ENCODE measurements at places on chromosomes 6 and 20.

- no peak for DNase-seq
These were observed 402.9 kb upstream of the CITED2 start for GRCh38 chr6:139777202-139777970.

DNA sequence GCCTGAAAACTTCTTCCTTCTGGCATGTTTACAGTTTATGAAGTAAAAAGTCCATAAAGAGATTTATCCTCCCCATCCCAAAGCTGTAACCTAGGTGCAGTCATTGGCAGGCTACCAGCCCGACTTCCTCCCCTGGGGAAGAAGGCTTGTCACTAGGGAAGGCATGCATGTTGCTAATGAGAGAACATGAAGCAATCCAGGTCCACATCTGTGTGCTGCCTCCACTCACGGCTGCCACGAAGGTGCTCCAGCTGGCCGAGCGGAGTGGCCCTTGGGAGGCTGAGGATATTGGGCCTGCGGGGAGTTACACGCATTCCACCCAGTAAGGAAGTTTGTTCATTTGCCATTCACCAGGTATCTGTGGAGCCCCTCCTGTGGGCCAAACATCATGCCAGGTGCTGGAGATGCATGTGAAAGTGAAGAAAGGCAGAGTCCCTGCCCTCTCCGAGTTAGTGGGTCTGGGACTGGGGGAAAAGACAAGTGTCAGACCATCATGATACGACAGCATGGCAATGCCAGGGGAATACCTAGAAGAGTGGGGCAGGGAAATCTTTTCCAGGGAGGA, 257.0 kb downstream of the NRN1 start:
- no peak for DNase-seq

GRCh38 chr6:166490671-166491500, 95.6 kb downstream of the RAMACL start:
- no peak for DNase-seq

DNA sequence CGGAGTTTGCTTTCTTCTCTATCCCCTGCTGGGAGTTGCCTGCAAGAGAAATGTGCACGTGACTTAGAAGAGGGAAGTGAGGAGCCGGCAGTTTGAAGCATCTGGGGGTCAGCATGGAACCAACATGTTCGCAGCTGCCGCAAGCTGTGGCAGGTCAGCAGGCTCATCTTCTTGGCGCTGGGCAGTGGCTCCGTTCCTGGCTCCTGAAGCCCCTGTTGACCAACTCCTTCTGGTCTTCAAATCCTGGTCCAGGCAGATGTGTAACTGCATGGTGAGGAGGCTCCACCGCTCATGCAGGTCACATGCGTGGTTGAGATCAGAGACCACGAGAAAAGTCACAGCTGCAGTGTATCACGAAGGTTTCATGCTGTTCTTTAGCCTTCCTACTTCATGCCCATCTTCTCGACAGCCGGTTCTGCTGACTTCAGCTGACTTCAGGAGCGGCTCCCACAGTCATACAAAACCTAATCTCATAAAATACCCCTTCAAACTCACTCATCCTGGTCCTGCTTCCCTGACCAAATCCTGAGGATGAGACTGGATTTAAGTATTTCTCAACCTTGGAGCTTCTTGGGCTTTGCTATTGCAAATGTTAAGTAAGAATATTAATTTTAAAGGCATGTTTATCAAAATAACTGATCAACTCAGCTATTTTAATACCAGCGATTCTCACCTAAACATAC, 44.9 kb upstream of the BCAS1 start:
- DNase-seq, result no peak

DNA sequence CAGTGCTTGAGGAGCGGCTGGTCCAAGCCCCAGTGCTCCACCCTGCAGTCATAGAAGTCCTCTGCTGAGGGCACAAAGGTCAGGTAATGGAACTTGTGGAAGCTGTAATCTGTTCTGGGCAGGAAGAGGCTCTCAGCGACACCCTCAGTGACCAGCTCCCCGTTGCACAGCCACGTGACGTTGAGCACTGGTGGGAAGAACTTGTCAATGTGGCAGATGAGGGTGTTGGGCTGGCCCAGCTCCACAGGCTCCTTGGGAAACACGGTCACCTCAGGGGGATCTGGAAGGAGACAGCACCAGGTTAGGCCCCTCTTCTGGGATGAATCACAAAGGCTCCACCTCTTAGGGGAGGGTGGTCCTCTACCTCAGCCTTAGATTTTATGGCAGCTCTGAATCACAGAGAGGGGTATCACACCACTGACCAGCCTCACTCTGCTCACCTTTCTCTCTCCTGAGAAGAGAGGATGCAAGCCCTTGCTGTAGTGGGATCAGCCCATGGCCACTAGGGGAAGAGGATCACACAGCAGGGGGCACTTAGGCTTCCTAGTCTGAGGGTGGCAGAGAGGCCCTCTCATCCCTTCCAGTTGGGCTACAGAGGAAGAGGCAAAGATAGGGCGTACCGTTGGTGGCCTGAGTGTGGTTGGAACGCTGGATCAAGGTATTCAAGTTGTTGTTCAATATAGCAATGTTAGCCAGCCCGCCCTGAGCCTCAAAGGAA, 4.3 kb downstream of the HLA-DPA1 start:
- DNase-seq, result no peak

DNA sequence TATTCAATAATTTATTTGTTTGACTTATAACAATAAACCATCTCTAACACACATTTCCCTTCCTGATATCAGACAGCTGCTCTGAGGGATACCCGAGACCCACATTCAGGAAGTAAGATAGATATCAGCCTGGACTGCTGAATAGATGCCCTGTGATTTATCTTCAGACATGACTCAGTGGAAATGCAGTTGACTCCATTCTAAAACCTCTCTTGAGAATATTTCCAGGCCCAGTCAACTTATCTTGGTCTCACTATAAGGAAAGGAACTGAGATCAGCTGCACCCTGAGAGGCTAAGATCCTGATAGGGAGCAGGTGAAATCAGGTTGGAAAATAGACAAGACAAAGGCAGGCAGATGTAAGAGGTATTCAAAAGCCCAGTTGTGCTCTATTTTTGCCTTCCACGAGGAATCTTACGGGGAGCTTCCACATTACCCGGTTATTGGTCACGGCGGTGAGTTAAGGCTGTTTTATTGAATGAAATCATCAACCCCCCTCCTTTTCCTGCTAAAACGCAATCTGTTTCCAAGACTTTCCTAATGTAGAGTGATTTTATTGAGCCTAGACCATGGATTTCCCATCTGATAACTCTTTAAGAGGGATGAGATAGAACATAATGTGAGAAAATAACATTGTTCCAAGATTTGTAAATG, 25.5 kb downstream of the C6orf15 start:
- no peak for DNase-seq

GRCh38 chr6:89690944-89691324, 52.4 kb upstream of the LYRM2 start:
- no peak for DNase-seq

- DNase-seq, result no peak
These were observed 263.2 kb upstream of the PLN start for GRCh38 chr6:118284736-118285360.

GRCh38 chr6:158517581-158517980, 42.3 kb upstream of the TMEM181 start:
- no peak for DNase-seq

GRCh38 chr20:46994341-46994740, 99.7 kb downstream of the EYA2 start:
- DNase-seq, result peak; percentile 19

GRCh38 chr20:7637184-7637583, 303.1 kb downstream of the HAO1 start:
- no peak for DNase-seq

- no peak for DNase-seq
These were observed 585.3 kb upstream of the MAN1A1 start for GRCh38 chr6:119934816-119935215.

- no peak for DNase-seq
These were observed 39.3 kb upstream of the OSTM1 start for GRCh38 chr6:108113557-108114519.

DNA sequence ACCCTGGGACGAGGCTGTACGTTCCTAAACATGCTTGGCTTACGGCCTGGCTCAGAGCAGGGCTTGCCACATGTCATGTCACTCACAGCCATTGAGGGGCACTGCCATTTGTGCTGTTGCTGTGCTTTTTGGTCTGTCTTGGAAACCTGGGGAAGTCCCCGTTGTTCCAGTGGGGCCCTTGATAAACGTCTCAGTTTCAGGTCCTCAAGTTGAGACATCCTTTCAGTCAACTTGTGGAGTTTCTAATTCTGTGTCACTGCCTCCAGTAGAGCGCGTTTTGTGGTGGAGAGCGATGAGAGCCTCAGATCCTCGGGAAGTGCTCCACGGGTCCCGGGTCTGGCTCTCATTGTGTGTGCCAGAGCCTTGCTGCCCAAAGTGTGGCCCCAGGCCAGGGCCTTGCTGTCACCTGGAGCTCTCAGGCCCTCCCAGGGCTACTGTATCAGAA, 43.0 kb upstream of the CCR6 start:
- DNase-seq, result no peak

DNA sequence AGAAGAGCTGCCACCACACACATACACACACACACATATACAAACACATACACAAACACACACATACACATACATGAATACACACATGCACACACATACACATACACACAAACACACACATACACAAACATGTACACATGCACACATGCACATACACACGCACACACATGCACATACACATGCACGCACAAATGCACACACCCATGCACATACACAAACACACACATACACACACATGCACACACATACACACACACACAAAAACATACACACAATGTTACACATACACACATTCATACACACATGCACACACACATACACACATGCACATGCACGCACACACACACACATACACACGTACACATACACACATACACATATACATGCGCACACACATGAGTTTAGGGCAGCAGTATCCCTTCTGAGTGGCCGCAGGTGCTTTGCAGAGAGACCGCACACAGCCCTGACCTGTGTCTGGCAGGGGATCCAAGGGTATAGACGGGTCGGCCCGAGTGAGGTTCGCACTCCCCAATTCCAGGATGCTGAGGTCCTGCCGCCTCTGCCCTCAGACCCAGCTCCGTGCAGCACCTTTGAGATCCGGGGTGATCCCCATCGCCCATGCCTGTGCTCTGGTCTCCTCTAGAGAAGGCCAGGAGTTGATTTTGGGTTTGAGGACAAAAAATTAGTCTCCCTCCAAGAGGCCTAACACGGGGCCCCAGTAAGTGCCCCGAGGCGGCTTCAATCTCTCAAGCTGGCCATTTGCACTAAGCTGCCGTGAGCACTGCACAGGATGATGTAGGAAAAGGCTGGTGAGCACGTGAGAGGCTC, 56.8 kb downstream of the TMEM242 start:
- no peak for DNase-seq

DNA sequence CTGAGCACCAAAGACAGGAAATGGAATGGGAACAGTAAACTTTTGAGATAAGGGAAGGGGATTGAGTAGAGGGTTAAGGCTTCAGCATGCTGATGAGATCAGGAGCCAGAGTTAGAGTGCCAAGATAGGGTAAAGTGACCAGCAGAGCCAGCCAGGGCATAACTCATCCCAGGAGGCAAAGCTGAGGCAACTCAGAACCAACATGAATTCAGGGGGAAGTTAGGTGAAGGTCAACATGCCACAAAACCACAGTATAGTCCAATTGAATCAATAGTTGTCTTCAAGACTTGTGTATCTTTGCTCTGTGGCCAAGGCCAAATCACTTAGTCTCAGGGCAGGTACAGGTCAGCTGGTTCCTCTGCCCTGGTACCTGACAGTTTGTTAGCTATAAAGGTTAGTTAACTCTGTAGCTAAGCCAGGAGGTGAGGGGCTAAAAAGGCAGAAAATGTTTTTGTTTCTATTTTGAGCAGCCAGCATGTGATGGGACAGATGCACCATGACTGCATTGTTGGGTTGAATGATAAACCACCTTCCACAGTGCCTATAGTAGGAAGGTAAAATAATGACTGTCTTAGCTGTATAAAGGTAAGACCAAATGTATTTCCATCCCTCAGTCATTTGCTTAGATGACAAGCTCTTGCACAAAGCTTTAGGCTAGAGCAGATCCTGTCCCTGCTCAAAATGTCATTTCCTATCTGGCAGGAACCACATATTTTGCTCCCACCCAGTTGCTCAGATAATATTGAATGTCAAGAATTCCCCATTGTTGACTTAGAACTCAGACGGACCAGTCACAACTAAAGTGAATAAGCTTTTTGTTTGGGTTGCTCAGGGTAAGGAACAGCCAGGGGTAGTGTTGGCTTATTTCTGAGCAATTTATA, 15.8 kb downstream of the RNF8 start:
- DNase-seq, result no peak

DNA sequence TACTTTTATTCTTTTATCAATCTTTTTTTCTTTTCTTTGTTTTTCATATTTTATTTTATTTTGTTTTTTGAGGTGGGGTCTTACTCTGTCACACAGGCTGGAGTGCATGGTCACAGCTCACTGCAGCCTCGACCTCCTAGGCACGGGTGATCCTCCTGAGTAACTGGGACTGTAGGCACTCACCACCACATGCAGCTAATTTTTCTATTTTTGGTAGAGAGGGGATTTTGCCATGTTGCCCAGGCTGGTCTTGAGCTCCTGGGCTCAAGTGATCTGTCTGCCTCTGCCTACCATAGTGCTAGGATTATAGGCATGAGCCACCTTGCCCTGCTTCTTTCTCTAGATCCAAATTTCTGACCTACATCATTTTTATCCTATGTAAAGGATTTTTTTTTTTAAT, 153.2 kb downstream of the CDKAL1 start:
- no peak for DNase-seq

- no peak for DNase-seq
These were observed 776.4 kb upstream of the NRSN1 start for GRCh38 chr6:23349521-23350147.

DNA sequence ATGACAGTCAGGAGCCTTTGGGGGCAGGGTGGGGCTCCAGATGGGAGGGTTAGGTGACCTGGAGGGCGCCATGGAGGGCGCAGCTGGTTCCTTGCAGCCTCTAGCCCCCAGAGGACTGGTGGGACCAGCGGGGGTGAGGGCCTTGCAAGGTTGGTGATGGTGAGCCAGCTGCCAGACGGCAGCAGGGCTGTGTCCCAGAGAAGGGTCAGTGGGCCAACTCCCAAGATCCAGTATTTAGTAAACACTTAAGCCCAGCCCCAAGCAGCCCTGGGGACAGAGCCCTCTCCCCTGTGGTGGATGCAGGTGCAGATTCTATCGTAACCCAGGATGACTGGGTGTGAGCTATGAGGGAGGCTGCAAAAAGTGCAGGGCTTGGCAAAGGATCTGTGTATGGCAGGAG, 201.5 kb upstream of the RNF24 start:
- no peak for DNase-seq

DNA sequence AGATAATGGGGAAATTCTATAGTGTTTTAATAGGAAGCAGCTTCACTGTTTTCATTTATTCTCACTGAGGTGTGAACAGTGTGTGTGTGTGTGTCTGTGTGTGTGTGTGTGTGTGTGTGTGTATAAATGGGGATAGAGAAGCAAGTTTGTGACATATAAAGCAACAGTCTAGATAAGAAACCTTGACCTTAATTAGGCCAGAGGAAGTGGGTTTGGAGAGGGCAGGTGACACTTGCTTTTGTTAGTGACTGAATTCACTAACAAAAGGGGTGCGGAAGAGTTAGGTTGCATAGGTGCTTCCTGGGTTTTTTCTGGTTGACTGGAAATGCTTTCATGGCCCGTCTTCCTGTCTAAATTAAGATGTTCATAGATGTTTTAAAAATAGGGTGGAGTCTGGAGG, 515.7 kb upstream of the FLRT3 start:
- DNase-seq, result no peak

All from stimulated activated CD4-positive, alpha-beta T cell treated with anti-CD3 and anti-CD28 coated beads, Interleukin-15, amount 100 ng/mL, for 1 hour (primary cell).